Caki2 (cell line): ENCODE measurements at places on chromosomes 16 and 17. TPM values are rescaled to one million over a fixed set of nuclear protein-coding genes. Genes with fewer than 3 reads are reported as not detected.

DNA sequence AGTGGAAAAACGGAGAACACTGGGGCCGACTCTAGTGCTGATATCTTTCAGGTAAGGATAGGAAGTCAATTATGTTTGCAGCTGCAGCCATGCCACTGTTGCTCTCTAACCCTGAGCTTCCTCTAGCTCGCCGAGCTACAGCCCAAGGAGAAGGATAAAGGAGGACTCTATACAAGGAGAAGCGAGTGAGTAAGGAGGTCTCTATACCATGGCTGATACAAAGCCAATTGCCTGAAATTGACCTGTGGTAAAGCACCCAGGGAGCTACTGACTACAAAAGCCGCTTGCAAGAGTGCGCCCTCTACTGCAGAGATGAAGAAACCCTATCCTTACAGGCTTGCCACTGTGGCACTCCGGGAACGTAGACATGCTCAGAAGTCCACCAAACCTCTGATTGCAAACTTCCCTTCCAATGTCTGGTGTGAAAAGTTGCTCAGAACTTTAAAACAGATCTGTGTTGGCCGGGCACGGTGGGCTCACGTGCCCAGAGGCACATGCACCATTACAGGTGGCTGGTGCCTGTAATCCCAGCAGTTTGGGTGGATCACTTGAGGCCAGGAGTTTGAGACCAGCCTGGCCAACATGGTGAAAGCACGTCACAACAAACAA is 10.8 kb upstream of the SLC46A1 start:
- peak; percentile 30 for DNase-seq

DNA sequence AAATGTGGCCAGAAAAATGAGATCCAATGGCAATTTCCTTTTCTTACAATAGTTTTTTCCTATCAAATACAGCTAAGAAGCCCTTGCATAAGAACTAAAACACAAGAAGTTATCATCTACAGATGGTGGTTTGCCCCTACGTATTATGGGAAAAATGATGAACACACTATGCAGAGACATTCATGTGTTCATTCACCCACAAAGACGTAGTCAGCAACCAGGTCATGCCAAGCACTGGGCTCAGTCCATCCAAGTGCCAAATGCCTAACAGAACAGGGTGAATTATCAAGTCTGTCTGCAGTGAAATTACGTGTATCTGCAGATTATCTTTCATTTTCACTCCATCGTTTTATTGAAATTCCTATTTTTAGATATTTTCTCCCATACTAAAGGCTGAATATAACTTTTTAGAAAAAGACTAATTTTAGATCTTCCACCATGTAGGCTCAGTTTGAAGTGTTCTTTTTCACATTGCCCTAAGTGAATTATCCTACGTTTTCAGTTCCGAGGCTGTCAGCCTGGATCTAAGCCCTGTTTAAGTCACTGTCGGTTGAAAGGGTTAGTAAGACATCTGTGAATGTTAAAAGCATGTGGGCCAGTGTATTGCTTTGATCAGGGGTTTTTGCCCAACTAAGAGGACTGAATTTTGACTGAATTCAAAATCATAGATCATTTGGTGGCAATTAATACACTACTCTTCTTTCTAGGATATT is 78.1 kb upstream of the DHX40 start:
- DNase-seq = no peak

DNA sequence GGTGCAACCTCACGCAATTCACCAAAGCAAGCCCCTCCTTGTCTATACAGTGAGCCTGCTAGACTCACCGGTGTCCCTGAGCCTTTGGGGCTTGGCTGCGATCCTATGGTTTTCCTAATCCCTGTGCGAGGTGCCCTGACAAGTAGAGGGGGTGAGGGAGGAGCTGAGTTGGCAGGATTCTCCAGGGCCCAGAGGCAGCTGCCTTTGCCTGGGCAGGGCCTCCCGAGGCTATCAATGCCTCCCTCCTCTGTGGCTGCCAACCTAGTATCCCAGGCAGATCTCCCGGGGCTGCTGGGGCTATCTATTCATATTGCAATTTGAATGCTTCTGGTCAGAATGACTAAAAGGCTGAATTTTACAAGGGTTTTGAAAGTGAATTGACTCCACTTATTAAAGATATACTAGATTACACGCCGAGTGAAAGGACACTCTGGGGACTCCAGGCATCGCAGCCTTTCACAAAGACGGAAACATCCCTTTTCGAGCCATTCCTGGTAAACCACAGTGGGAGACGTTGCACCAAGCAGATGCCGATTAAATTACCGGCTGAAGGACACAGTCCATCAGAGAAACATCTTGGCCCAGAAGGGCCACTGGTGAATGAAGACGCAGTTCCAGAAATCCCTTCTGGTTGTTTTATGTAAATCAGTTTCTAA is 11.3 kb upstream of the PITPNM3 start:
- no peak for DNase-seq

GRCh38 chr16:778909-779527 is 9.2 kb downstream of the RPUSD1 start:
- DNase-seq = no peak

- DNase-seq = peak; percentile 41
Measured at GRCh38 chr17:75683583-75683982, 16.4 kb downstream of the SAP30BP start.

DNA sequence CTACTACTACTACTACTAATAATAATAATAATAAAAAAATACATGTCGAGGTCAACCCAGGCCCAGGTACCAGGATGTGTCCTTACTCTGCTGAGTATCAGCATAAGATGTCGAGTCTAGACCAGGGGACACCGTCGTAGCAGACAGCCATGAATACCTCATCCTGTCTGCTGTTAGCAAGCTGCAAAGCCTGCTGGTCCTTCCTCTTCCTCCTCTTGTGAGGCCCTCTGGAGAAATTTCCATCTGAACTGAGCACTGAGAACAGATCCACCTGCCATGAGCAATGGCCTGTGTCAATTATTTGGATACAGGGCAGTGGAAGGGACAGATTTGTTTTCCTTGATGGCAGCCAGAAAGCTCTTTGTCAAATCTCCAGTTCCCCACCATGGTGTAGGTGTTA is 168.5 kb downstream of the XYLT1 start:
- no peak for DNase-seq

DNA sequence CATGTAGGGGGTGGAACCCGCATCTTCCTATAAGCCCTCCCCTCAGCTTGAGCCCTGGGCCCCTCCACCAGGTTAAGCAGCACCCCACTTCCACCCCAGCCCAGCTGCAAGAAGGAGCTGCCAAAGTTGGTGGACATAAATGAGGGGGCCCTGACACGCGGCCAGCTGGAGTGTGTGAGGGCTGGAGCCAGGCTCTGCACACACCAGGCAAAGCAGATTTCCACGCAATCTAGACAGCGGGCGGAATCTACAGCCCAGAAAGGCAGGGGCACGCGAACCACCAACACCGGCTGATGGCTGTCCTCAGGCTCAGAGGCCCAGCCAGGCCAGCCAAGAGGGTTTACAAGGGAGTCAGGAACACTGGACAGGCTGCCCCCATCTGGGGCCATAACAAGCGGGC is 171.2 kb downstream of the ZNF423 start:
- no peak for DNase-seq

GRCh38 chr17:78821961-78822360 is 18.7 kb downstream of the USP36 start:
- DNase-seq = no peak

GRCh38 chr16:9091867-9092281 is 430 bp downstream of the HAPSTR1 start:
- DNase-seq = peak; percentile 73

- no peak for DNase-seq
Measured at GRCh38 chr17:72297326-72298115, 176.7 kb downstream of the SOX9 start.

GRCh38 chr17:42518046-42518754 is 17.8 kb upstream of the NAGLU start:
- peak; percentile 83 for DNase-seq

GRCh38 chr16:144797-145252 is 6.4 kb upstream of the NPRL3 start:
- DNase-seq = no peak

GRCh38 chr16:69112285-69113129 is 7.1 kb downstream of the HAS3 start:
- no peak for DNase-seq

DNA sequence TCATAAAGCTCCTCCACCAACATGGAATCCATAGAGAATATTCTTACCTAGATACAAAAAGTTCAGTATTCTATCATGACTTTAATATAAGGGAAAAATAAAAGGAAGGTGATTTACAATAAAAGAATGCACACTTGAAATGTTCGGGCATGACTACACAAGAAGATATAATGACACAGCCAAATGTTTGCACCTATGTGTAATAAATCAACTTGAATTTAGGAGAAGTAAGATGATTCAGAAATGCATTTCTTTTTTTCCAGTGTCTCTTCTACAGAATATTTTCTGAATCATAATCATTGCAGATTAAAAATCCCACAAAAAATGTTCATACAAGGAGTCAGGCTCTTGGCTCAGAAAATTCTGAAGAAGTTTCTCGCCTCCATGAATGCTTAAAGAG is 404.0 kb upstream of the HSBP1 start:
- DNase-seq = no peak

DNA sequence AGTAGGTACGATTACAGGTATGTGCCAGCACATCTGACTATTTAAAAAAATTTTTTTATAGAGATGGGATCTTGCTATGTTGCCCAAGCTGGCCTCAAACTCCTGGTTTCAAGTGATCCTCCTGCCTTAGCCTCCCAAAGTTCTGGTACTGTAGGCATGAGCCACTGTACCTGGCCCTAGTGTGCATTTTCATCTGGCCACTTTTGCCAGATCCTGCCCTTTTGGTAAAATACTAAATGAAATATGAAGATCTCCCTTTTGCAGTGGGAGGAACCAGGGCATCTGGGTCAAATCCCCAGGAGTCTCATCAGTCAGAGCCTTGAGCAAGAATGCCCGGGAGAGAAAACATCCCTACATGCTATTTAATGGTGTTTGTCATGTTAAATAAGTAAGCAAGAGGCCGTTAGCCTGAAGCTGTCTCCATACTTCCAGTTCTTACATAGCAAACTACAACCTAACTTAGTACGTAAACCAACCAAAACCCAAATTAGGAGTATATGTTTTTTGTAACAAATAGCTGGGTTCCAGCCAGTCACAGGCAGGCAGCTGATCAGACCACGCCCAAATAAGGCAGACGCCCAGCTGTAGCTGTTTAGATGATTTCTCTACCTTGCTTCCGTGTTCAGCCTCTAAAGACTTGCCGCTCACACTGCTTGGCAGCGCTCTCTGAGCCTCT is 46.5 kb upstream of the CLEC18A start:
- DNase-seq = no peak

- no peak for DNase-seq
Measured at GRCh38 chr16:49881890-49882289, 26.0 kb upstream of the ZNF423 start.

GRCh38 chr17:75295201-75296158 is 6.2 kb upstream of the SLC25A19 start:
- no peak for DNase-seq

- no peak for DNase-seq
Measured at GRCh38 chr16:17564856-17565255, 94.1 kb upstream of the XYLT1 start.

DNA sequence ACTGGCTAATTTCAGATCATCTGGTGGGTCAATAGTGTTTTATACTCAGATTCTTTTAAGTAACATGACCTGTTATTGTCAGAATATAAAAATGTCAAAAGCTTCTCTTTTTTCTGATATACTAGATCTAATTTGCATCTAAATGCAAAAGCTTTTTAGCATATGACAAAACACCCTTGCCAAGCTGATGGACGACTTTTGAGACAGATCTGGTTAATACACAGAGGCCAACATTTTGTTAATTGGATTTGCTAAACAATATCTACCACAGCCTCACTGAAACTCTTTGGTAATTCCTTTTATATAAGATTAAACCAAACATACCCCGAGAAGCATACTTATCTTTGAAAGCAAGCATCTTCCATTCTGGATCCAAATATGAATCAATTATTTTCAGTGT is 10.3 kb upstream of the NOL11 start:
- no peak for DNase-seq

GRCh38 chr17:44906010-44906646 is 6.9 kb upstream of the EFTUD2 start:
- DNase-seq = peak; percentile 64

DNA sequence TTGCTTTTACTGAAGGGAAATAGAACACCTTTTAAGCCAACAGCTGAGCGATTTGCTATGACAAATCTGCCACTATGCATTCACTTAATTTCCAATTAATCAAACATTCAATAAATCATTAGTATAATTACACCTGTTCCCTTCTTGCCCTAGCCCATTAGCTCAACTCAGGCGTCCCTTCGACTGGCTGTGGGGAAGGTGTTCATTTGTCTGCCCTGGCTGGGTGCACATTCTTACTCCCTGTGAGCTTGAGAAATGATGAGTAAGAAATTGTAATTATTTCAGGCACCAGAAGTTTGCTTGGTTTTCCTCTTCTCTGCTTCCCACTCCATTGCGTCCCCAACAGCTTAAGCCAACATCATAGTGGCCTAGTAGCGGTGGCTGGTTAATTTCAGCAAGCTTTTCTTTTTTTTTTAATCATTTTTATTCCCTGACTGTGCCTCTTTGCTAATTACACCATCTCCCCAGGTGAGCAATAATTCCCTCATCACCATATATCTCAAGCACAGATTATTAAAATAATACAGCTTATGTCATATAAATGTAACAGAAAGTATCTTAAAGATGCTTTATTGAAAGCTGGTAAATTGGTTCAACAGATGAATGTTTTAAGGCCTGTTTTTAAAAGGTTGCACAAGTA is 623.9 kb upstream of the RBFOX1 start:
- no peak for DNase-seq

MPP2 gene
- total RNA-seq = 4.8 and 8.1 TPM in 2 replicates

STH gene
- 1.0 TPM in 1 of 2 replicates, not detected in the other for total RNA-seq

TBC1D28 gene
- not detected in 2 replicates for total RNA-seq

ZC3H18 gene
- 14.2 and 16.9 TPM in 2 replicates for total RNA-seq

SSTR5 gene
- total RNA-seq = 4.0 and 9.1 TPM in 2 replicates

CDK3 gene
- 5.3 and 12.0 TPM in 2 replicates for total RNA-seq

NPIPA3 gene
- total RNA-seq = 0.74 TPM in 1 of 2 replicates, not detected in the other

CHST5 gene
- total RNA-seq = not detected in 2 replicates

ALOX12 gene
- not detected in 2 replicates for total RNA-seq

MARVELD3 gene
- not detected in 2 replicates for total RNA-seq

ITGB4 gene
- 8.1 and 12.4 TPM in 2 replicates for total RNA-seq

MT3 gene
- total RNA-seq = not detected in 2 replicates

CCL3 gene
- total RNA-seq = not detected in 2 replicates

PRM3 gene
- total RNA-seq = not detected in 2 replicates
